SK-N-SH treated with all-trans-retinoic acid at 6 μM for 48 hours (cell line): ENCODE measurements at places on chromosomes 16 and 17.
A peak's percentile ranks its signal among the peaks of the same experiment; 100 is the strongest.

DNA sequence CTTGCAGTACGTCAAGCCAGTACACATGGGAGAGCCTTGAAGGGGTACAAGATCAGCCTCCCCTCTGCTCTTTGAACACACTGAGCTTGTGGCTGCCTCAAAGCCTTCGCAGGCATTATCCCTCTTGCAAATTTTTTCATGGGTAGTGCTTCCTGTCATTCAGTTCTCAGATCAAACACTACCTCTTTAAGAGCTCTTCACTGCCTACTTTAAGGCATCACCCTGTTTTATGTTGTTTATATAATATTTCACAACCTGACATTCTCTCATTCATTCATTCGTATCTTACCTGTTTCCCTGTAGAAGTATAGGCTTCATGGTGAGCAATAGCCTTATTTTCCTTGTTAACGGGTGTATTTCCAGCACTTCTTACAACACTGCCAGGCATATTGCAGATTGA lies 269.1 kb downstream of the CDH13 start:
- no peak for ATAC-seq

DNA sequence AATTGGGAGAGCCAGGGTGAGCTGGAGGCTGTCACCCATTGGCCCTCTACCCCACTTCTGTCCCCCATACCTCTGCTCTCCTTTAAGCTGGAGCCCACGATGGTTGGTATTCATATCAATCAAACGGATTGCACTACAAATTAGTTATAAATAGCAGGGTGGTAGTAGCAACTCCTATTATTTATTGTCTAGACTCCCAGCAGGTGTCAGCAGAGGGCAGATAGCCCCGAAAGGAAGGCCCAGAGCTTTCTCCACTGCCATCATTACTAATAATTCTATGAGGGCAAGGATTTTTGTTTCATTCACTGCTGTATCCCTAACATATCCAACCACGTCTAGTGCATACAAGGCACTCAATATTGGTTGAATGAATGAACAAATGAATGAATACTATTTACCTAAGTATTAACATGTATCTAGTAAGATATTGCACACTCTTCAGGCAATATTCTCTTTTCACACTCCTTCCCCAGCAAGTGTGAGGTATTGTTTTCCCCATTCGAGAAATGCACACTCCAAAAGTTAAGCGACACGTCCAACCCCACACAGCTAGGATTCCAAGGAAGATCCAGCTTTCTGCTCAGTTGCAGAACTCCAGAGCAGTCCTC lies 6.3 kb downstream of the C17orf50 start:
- ATAC-seq = peak; percentile 34

- ATAC-seq = no peak; the same call in 2 of the 3 replicates
Observed at GRCh38 chr16:54171626-54172537, 114.7 kb downstream of the IRX3 start.

- no peak for ATAC-seq
Observed at GRCh38 chr17:72308744-72309385, 188.0 kb downstream of the SOX9 start.

DNA sequence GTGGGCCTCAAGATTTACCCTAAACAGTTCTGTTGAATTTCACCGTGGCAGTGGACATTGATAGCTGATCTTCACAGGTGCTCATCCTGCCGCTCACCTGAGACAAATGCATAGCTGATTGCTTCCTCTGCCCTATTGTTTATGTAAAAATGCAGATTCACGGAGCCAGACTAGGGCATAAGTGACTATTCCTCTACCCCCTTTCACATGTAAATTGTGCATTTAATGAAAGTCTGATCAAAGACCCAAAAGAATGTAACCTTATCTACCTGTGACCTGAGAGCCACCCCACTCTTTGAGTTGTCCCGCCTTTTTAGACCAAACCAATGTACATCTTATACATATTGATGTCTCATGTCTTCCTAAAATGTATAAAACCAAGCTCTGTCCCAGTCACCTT lies 312.4 kb upstream of the CDH5 start:
- no peak for ATAC-seq

DNA sequence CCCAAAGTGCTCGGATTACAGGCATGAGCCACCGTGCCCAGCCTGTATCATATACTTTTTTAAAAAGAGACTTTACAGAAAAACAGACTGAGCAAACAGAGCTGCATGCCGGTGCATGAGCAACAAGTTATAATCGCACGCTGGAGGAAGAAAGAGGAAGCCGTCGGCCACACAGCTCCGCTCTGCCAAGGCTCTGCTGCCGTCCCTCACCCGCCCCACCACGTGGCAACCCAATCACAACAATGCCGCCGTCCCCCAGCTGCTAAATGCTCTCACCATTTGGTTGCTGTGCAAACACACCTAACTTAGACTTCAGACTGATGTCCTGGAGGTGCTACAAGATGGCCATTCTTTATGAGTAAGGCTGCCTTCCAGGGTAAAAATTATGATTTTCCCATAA lies 83.5 kb downstream of the ADCY9 start:
- no peak for ATAC-seq

- peak; percentile 83 for ATAC-seq
Observed at GRCh38 chr17:63275318-63275970, 170.7 kb downstream of the CYB561 start.

DNA sequence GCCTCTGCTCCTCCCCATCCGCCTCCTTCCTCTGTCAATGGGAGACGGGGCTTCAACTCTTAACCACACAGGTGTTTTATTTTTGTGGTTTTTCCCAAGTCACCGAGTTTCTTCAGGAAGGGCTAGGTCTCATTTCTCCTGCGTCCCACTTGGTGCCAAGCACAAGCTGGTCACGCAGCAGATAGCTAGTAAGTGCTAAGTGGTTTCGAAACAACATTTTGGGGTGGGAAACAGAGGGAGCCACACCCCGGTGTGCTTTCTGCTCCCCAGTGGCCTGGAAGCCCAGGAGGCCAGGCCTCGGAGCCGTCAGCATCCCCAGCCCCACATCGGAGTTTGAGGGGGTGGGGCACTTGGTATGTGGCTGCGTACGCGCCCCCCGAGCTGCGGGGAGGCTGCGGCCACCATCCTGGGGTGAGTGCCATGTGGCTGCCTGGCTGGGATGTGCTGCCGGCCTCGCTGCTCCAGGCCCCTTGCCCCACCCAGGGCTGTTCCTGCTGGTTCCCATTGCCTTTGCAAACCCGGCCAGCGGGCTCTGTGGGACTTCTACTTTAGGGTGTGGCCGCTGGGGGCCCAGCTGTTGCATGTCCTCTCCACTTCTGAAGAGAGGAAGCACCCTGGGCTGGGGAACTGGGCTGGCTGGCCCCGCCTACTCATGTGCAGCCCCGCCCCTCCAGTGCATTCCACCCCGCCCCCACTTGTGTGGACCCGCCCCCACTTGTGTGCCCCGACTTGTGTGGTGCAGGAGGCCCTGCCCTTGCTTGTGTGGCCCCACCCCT lies 55.6 kb downstream of the BAIAP2 start:
- no peak for ATAC-seq

DNA sequence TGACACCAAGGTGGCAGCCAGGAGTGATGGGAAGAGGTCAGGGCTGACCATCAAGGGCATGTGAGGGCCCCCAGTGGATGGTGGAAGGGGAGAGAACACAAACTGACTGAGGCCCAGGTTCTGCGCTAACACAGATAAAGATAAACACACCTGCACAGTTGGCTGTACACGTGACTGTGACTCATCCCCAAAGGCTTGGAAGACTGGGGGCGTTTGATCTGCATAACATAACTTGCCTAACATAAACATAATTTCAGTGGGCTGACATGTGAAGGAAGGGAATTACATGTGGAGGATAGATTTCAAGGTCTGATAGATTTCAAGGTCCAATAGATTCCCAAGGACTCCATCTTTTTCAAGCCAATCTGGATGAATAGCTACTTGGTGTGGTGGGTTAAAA lies 100.9 kb upstream of the TNRC6C start:
- no peak for ATAC-seq

GRCh38 chr16:50626868-50627267 lies 54.2 kb downstream of the SNX20 start:
- ATAC-seq = no peak

DNA sequence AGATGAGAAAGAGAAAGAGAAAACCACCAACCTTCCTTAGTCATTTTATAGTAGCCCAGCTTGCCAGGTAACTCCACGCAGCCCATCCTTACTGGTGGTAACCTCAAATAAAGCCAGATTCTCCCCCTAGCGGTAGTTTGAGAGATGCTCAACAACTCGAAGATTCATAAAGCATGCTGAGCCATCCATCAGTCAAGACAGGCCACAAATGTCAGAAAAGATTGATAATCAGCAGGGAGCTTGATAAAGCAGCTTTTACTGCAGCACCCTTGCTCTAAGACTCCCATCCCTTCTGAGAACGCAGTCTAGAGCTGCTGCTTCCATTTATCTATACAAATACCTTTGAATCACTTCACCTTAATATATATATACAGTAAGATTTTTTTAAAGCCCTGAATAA lies 451.5 kb upstream of the HSBP1 start:
- ATAC-seq = peak; percentile 92

- ATAC-seq = peak; percentile 45
Observed at GRCh38 chr17:57106107-57106835, 21.2 kb downstream of the AKAP1 start.

GRCh38 chr17:14011740-14012405 lies 57.4 kb upstream of the COX10 start:
- ATAC-seq = no peak

- no peak for ATAC-seq
Observed at GRCh38 chr16:88662222-88662842, 559 bp downstream of the MVD start.

- no peak for ATAC-seq
Observed at GRCh38 chr17:5703736-5704135, 119.4 kb upstream of the NLRP1 start.

GRCh38 chr17:74542166-74542565 lies 3.7 kb downstream of the CD300C start:
- no peak for ATAC-seq

DNA sequence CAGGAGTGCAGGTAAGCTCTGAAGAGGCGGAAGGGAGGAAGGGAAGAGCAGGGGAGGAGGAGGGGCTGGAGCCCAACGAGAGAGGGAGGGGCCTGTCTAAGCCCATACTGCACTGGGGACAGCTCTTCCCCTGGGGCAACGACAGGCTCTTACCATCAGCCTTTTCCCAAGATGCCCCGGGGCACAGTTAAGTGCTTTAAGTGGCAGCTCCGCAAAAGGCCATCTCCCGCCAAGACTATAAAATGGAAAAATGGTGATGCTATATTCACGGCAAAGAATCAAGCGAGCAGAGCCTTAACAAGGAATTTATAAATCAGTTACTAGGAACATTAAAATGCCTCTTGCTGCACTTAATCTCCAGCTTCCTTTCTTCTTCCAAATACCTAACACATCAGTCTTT lies 110.2 kb upstream of the NLRP1 start:
- no peak for ATAC-seq

- ATAC-seq = no peak
Observed at GRCh38 chr16:77700846-77701245, 21.5 kb upstream of the NUDT7 start.

GRCh38 chr17:69609473-69610305 lies 195.2 kb downstream of the MAP2K6 start:
- peak; percentile 51 for ATAC-seq

DNA sequence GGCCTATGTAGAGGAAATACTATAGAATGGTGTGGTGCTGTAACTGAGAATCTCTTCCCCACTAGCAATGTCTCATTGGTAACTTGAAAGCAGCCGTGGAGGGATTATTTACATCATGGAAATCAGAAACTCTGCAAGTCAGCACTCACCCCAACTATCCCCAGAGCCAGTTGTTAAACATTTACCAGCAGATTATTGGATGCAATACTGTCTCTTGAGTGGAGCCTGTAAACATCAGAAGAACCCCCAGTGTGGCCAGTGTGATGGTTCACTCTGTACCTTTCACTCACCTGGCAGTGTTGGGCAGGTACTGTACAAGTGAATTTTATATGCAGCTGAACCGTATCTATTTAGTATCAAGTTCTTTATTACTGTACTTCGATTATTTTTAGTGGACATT lies 299.8 kb upstream of the SALL1 start:
- no peak for ATAC-seq

DNA sequence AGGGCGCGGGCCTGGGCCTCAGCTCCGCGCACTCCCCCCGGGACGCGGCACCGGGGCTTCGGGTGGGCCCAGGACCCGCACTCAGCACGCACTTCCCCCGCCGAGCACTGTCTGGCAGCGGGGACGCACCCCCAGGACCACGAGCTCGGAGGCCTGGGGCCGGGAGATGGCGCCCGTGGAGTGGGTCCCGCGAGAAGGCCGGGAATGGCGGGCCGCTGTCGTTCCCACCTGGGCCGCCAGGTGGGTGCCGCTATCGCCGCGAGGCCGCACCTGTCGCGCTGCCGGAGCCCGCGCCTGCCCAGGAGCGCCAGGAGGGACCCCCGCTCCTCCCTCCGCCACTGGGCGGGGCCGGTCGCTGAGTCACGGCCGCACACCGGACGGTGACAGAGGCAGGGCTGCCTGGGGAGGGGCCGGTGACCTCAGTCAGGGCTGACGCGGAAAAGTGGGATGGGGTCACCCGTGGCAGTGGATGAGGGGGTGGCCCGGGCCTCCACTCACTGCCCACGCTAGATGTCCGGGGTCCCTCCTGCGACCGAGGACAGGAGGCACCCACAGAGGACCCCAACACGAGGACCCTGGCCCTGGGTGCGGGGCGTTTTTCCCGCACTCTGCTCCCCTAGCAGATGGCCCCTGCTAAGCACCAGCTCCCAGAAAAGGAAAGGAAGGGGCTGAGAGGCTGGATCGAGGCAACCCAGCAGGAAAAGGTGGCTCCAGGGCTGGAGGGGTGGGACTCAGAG lies 6.9 kb upstream of the ACTG1 start:
- ATAC-seq = no peak

- peak; percentile 89 for ATAC-seq
Observed at GRCh38 chr17:37813751-37814150, 68.9 kb upstream of the HNF1B start.

DNA sequence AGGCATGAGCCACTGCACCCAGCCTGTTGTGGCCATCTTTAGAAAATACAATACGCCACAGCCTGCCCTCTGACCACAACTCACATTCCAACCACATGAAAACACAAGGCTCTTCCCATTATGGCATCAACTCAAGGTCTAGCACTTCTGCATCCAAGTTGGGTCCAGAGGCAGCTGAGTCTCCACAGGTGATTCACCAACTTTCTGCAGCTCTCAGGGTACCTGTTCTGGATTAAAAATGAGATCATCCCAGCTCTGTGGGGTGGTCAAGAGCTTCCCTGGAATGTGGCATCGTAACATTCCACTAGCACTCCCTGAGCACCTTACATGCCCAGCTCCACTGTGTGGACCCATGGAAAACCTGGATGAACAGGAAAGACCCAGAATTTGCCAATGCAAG lies 9.9 kb upstream of the GUCY2D start:
- ATAC-seq = no peak

- peak; percentile 51; the same call in 1 of the 3 replicates for ATAC-seq
Observed at GRCh38 chr16:63530208-63530607, 1494.0 kb upstream of the CDH8 start.

DNA sequence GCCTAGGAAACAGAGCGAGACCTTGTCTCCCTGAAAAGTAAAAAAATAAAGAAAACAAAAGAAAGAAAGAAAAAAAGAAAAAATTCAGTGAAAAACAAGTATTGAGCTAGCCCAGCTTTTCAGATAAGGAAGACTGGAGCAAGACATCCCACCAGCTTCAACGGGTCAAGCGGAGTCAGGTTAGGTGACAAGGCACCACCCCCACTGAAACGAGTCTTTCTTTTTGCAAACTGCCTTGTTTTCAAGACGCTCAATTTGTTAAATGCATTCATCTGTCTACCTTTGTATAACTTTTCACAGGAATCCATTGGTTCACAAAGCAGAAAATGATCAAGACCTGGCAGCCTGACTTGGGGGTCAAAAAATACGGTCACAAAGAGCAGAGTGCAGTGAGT lies 10.7 kb upstream of the AXIN2 start:
- ATAC-seq = no peak
